ENCODE measurements at places on chromosomes 16 and 17. TPM values are rescaled to one million over a fixed set of nuclear protein-coding genes. Genes with fewer than 3 reads are reported as not detected.

Gene CALB2
- total RNA-seq: 9.2 TPM

Gene HOXB7
- not detected for total RNA-seq

Gene PLEKHG4
- 2.3 TPM for total RNA-seq

Gene ZMYND15
- 0.31 TPM for total RNA-seq

Gene CFAP119
- 1.6 TPM for total RNA-seq
